Effector CD4-positive, alpha-beta T cell (primary cell): ENCODE measurements at places on chromosomes 4 and X.

DNA sequence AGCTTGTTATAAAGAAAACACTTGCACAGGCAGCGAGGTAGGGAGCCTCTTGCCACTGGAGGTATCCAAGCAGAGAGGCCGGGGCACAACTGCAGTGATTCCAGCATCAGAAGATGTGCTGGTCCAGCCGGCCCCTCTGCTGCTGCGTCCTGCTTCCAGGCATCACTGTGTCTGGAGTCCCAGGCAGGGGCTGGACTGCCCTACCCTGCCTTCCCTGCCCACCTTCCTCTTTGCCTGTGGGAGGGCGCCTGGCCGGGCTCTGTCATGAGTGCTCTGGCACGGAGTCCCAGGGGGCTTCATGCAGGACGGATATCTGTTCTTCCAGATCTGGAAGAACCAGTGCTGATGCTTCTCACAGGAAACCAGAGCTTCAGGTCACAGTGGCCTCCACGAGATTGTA, 187.6 kb upstream of the PSAPL1 start:
- DNase-seq: no peak

- DNase-seq: no peak
These were observed 510.4 kb downstream of the ZNF674 start for GRCh38 chrX:46034868-46035267.

DNA sequence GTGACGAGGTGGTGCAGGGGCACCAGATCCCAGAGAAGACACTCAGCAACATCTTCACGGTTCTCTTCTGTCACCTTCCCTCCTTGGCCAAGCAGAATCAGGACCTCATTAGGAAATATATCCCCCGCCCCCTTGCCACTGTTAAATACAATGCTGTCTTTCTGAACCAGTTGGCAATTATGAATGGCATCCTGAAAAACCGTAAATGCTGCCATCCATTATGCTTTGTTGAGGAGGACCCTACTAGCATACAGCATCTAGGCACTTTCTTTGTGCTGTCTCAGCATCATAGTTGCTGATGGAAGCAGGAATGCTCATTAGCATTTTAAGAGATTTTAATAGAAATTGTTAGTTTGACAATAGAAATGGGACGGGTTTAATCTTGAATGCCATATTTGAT, 138.5 kb downstream of the DCLK2 start:
- DNase-seq: no peak

DNA sequence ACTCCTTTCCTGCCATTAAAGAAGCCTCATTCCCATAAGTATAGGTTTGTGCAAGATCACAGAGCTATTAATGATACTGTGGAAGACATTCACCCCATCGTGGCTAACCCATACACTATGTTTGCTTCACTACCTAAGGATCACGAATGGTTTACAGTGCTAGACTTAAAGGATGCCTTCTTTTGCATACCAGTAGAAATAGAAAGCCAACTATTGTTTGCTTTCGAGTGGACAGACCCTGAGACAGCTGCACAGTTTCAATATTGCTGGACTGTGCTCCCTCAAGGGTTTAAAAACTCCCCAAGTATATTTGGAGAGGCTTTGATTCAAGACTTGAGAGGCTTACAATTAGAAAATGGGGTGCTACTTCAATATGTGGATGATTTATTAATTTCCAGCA, 16.0 kb upstream of the PAPSS1 start:
- no peak for DNase-seq

DNA sequence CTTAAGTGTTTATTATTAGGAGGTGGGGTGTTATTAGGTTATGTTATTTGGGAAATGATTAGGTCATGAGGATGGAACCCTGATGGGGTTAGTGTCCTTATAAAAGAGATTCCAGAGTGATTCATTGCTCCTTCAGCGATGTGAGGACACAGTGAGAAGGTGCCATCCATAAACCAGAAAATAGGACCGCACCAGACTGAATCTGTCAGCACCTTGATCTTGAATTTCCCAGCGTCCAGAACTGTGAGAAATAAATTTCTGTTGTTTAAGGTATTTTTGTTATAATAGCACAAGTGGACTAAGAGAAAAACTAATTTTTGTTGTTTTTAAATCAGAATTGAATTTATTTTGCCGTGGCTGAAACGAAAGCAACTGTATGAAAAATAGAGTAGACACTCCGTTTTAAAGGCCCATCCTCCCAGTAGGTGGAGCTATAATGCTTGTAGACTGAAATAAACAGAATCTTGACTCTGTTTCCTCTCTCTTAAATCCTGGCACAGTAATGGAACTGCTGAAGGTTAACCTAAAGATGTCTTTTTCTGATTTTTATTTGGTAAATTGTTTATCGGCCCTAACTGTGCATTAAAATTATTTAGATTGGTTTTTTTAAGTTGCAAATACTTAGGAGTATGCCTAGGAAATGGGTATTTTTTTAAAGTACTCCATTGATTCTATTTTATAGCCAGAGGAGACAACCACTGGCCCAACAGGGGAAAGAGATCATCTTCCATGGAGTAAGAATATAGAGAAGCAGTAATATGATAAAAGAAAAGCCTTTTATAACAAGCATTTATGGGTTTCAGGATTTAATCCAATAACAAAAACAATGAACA, 133.2 kb upstream of the ADAMTS3 start:
- peak; percentile 3 for DNase-seq

GRCh38 chrX:120366794-120367193, 4.9 kb downstream of the ATP1B4 start:
- no peak for DNase-seq

DNA sequence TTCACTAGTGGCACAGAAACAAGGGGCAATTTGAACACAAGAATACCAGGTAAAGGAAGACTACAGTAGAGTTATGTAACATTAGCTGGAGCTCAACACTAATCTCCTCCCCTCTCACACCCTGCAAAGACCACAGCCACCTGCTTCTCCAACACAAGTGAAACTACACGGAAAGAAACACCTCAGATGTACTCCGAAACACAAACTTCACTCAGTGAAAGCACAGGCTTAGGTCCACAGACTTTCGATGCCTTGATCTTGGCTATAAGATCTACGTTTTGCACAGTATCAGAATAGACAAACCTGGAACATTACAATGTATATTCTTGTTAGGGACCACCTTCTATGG, 7.6 kb downstream of the ACSL1 start:
- DNase-seq: no peak

DNA sequence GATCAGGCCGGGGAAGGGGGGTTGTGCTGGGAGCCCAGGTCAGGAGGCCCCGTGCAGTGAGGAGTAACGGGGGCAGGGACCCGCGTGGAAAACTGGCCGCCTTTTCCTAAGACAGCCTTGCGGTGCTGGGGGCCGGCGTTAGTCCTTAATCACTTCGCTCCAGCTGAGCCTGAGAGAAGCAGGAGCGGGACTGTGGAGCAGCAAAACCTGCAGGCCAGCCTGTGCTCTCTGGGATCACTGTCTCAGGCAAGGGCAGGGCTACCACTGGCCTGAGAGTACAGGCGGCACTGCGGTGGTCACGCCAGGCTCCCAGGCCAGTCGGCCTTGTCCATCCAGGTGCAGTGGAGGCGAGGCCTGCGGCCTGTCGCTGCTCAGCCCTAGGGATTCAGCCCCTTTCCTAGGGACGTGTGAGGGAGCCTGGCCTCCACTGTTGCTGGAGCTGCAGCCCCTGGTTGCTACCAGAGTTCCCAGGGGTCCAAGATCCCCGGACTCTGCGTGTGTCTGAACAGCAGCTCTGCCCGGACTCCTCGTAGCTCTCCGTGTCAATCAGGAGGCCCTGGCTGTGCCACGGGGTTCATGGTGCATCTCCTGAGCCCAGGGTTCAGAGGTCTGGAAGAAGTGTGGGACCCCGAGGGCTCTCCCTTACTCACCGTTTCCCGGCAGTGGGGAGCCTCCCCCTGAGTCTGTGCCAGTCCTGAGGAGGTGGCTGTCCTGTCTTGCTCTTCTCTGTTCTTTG, 2141.7 kb upstream of the TENM3 start:
- no peak for DNase-seq

DNA sequence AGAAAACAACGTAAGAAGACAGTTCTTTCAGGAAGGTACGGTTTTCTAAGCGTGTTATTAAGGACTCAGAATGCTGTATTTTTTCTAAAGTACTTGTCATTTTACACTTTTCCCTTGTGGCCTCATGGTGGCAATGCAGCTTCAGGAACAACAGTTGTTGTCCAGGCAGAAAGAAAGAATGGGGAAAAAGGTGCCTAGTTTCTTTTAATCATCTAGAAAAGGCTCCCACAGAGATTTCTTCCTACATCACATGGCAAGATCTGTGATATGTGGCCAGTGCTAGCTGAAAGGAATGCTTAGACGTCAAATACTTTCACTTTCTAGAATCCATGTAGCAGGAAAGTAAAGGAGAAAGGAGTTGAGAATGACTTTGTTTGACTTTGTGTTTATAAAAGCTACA, 49.0 kb upstream of the TRAM1L1 start:
- DNase-seq: no peak

- DNase-seq: no peak
These were observed 514.9 kb upstream of the GALNT7 start for GRCh38 chr4:172653676-172654075.

- no peak for DNase-seq
These were observed 69.0 kb upstream of the HDAC8 start for GRCh38 chrX:72641611-72642010.

DNA sequence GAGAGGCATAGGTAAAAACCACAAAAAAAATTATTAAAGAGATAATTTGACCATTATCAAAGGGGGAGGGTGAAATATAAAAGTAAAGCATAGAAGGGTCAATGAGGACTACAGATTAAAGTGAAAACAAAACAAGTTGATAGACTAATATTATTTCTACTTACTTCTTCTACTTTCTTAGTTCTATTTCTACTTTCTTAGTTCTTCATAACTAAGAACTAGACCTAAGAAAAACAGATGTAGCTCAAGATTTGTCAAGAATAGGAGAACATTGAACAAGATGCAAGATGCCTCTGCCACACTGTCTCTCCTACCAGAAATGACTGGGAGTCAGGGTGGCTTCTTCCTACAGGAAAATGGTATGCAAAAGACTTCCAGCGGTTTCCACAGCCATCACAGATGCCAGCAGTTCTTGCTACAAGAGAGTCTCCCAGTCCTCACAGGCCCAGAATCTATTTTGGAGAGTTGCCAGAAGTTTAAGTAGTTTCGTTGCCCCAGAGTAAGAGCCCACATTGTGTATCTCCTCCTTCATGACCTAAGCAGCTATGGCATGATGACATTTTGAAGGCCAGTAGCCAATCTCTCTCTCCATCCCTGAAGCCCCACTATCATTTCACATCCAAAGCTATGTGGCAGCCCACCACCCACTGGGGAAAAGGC, 42.9 kb upstream of the DDX60 start:
- no peak for DNase-seq

GRCh38 chrX:11214346-11215190, 78.6 kb upstream of the AMELX start:
- no peak for DNase-seq

- no peak for DNase-seq
These were observed 34.4 kb upstream of the BLTP1 start for GRCh38 chr4:122117743-122118142.

DNA sequence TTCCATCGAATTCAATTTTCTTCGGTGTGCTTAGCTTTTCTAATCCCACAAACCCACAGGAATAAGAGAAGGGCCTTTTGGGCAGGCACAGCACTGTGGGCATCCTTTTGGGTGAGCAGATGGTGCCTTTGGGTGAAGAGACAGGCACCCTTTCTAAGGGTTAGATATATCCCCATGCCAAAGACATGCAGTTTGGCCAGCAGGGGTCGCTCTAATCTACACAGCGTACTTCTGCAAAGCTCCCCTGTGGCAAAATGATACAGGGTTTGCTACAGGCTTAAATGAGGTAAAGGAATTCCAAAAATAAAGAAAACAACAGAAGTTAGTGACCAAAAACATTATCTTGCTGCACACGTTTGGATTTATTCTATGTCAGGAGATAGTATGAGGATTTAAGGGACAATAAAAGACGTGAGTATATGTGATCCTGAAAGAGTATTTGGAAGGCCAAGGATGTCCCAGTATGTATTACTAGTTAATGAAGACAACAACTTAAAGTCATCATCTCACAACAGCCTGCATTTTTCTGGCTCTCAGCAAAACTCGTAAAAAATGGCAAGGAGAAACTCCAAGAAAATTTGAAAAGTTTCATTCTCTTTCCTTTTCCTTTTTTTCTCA, 49.5 kb downstream of the PHEX start:
- peak; percentile 30 for DNase-seq

GRCh38 chrX:153885208-153885787, 675 bp downstream of the L1CAM start:
- no peak for DNase-seq

- no peak for DNase-seq
These were observed 150.2 kb downstream of the C4orf33 start for GRCh38 chr4:129246145-129246544.

- DNase-seq: no peak
These were observed 893 bp upstream of the HOPX start for GRCh38 chr4:56681853-56682525.

DNA sequence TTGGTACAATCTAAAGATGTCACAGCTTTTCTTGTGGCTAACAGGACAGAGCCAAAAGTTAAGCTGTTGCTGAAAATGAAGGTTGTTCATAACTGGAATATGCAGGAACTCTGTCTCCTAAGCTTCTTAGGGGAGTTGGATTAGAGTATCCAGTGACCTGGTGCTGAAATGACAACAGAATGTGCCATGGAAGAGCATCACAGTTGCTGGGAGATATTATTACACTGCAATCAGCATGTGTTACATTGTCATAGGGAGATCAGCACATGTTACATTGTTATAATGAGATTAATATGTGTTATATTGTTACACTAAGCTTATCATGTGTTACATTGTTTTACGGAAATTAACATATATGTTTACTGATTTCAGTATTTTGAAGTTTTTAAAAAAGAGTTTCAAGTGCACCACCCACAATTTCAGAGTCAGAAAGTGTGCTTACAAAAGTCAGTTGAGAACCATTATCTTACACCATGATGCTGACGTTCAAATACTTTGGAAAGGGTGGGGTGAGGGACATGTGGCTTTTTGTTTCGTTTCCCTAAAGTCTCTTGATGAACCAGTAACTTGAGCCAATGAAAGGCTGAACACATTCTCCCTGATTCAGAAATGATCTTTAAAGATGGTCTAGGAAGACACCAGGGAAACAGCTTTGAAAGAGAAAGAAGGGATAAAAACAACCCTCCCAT, 113.4 kb downstream of the DRD5 start:
- no peak for DNase-seq

GRCh38 chrX:129663171-129663570, 8.4 kb upstream of the APLN start:
- DNase-seq: no peak
